ENCODE measurements at places on chromosomes 3 and 15. TPM values are rescaled to one million over a fixed set of nuclear protein-coding genes. Genes with fewer than 3 reads are reported as not detected.

GRCh38 chr15:90889313-90889730 lies 5.0 kb downstream of the FES start:
- DNase-seq = no peak

DNA sequence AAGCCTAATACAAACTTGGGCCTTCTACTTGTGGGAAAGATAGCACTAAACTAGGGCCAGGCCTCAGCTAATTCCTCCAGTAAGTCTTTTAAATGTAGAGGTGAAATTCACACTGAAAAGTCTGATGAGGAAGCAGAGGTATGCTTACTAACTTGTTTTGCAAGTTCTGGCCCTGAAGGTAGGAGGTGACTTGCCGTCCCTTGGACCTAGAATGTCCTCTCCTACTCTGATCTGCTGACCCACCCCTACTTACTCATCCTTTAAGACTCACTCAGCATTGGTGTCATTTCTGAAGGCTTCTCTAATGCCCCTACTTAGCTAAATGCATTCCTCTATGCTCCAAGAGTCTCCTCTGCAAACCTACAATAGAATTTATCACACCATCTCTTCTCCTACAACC lies 19.4 kb downstream of the RIOX2 start:
- DNase-seq = no peak

The LXN gene
- 6.6 TPM for total RNA-seq

DNA sequence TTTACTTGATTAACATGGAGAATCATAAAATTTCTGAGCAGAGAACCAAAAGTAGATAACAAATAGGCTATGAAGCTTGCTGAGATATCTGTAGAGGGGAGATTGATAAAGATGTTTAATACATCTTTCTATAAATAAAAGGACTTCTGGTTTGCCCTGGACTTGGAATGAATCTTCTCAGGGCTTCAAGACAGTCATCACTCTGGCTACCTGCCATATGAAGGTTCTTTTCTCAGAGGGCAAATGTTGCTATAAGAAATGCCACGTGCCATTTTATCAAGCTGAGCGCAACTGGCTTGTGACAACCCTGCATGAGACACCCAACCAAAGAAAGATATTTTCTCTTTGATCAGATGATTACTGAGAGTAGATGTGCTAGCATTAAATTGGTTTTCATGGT lies 192.5 kb downstream of the WNT5A start:
- DNase-seq = no peak

DNA sequence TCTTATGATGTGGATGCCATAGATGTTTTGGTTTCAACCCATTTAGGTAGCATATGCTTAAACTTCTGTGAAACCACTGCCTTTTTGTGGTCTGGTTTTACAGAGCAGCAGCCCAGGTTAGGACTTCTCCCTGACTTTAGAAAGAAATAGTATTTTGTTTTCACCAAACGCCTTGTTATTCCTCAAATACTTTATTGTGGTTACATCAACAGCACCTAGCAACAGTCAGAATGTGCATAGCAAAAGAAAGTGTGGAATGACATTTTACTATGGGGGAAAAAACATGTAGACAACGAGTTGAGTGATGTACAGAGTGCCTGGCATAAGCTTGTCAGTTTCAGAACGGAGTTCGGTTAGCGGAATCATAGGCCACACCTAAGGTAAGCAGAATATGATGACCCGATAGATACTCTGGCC lies 159.2 kb downstream of the TPRG1 start:
- no peak for DNase-seq

The PRSS50 gene
- total RNA-seq = 0.65 TPM

The LTK gene
- total RNA-seq = 0.24 TPM

The PCOLCE2 gene
- total RNA-seq = 0.47 TPM

The CCPG1 gene
- 65.9 TPM for total RNA-seq

- DNase-seq = peak; percentile 8
Measured at GRCh38 chr3:61903931-61904657, 342.7 kb downstream of the PTPRG start.

- DNase-seq = no peak
Measured at GRCh38 chr3:51704511-51704950, 2.3 kb upstream of the GRM2 start.

Measured in pancreas (tissue), 10 donors.